ENCODE measurements at places on chromosomes 6 and 20.

GRCh38 chr20:35004051-35004725 lies 48.5 kb downstream of the MYH7B start:
- DNase-seq, result no peak

DNA sequence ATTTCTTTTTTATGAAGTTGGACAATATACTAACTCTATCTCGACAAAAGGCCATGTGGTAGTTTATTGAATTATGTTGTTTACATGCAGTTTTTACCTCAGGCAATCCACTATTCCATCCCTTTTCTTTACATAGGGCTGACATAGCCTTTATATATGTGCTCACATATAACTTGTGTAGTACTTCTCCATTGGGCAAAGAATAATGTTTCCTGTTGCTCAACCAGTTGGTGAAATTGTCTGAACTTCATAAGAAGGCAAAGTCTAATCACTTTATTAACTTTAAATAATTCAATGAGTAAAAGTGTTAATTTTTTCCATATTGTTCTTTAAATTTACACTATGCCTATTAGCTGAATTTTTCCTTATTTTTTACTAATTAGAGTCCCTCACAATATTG lies 1272.1 kb downstream of the EPHA7 start:
- DNase-seq, result no peak

DNA sequence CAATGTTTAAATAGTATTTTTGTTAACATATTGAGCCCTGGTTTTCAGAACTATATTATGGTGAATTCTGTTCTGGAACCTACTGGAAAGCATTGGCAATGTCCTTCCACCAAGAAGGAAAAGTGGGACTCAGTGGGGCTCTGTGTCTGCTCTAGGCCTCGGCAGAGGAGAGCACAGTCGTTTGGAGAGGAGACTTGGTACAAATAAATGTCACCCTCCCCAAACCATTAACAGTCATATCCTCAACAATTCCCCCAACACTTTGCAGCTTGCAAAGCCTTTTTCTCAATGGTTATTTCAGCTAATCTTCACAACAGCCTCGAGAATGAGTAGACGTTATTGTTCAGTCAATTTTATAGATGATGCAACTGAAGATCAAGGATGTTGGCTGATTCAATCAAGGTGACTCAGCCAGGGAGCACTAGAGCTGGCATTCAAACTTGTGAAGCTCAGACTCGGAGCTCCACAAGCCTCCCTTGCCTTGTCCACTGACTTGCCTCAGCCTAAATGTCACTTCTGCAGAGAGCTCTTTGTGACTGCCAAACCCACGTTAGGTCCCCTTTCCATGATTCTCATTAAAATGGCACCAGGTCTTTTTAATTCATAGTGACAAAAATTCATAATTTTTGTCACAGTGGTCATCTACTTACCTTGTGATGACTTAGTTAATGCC lies 60.6 kb downstream of the TOX2 start:
- no peak for DNase-seq

DNA sequence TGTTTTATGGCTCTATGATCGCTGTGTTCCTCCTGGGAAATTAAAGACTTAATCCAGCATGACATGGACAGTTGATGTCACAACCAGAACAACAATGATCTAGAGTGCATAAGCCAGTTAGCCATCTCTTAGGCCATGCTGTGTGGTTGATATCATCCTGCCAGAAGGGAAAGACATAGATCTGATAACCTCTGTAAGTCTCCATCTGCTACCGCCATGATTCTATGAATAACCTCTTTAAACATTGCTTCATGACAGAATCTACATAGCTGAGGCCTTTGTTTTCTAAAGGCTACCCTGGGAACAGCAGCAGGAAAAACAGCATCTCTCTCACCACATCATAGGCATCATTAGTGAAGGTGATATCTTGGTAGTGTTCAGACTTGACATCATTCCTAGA lies 117.6 kb upstream of the PHACTR1 start:
- no peak for DNase-seq

DNA sequence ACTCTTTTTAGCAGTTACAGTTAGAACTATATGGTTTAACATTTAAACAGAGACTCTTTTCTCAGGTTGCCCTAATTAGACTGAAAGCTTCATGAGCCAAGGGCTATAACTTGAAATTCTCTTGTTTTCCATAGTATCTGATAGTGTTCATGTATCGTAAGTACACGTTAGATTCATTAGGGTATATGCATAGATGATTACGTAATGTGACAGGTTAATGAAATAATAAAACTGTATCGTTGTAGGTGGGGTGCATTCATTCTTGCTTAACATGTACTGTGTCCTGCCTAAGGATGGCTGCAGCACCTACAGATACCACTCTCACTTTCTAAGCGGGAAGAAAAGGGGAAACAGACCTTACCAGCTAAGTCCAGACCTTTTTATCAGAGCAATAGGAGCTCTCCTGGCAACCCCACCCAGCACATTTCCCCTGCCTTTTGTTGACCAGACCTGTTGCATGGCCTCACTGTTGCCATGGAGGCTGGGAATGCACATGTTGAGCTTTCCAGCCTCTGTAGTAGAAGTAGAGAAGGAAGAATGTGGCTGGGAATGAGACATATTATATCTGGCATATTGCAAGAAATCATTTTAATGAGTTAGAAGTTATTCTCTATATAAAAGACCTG lies 83.0 kb downstream of the MAP3K4 start:
- DNase-seq, result no peak

Measured in effector memory CD4-positive, alpha-beta T cell (primary cell).